HS-27A (cell line): ENCODE measurements at places on chromosomes 5 and 9.

GRCh38 chr9:132016456-132016855 lies 63.2 kb downstream of the MED27 start:
- DNase-seq, result no peak

GRCh38 chr5:43195670-43196265 lies 3.7 kb downstream of the NIM1K start:
- DNase-seq, result no peak

- DNase-seq, result no peak
These were observed 2.0 kb downstream of the RHOBTB3 start for GRCh38 chr5:95733107-95733665.

DNA sequence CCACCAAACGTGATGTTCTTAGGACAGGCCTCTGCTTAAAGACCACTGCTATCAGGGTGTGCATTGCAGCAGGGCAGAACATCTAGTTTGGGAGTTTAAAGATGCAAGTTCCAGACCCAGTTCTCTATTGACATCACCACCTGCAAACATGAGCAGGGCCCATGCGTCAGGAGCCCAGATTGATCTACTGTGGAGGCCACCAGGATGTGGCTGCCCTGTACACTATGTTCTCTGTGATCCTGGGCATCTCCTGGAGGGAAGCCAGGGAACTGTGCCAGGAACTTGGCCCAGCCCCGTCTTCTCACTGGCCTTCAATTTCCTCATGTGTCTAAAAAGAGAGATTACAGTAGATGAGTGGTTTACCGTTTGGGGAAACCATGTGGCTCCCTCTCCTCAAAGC lies 87.1 kb downstream of the PDE6A start:
- no peak for DNase-seq

DNA sequence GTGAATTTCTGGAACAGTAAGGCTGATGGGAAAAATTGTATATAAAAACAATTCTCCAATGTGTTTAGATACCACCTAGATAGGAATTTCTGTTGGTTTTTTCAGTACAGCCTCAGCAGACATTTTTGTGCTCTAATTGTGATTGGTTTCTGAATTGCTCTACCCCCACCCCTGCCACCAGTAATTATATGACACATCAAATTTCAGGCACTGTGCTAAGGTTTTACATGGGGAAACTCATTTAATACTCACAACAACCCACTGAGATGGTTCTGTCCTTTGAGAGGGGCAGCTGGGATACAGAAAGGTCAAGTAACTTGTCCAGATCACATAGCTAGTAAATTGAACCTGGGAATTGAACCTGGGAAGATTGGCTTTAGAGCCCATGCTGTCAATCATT lies 288.0 kb downstream of the ARHGEF28 start:
- no peak for DNase-seq

GRCh38 chr5:1515311-1515920 lies 8.3 kb downstream of the LPCAT1 start:
- DNase-seq, result no peak

GRCh38 chr5:78677777-78678668 lies 29.5 kb upstream of the LHFPL2 start:
- DNase-seq, result no peak

DNA sequence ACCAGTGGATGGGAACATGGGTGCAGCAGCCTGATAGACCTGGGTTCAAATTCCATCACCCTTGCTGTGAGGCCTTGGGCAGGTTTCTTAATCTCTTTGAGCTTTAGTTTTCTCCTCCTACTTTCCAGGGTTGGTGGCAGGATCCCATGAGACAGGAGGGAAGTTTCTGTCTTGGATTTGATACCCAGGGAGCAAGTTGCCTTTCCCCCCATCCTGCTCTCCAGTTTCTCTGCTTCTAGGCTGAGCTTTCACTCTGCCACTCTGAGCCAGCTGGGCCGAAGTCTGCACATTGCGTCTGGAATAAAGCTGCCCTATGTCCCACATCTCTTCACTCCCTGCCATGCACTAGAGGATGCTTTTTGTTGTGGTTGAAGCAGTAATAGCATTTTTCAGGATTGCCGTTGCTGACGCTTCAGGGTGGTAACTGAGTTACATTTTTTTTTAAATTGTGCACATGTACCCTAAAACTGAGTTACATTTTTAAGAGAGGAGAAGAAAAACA lies 40.5 kb upstream of the ANGPTL2 start:
- DNase-seq, result no peak

DNA sequence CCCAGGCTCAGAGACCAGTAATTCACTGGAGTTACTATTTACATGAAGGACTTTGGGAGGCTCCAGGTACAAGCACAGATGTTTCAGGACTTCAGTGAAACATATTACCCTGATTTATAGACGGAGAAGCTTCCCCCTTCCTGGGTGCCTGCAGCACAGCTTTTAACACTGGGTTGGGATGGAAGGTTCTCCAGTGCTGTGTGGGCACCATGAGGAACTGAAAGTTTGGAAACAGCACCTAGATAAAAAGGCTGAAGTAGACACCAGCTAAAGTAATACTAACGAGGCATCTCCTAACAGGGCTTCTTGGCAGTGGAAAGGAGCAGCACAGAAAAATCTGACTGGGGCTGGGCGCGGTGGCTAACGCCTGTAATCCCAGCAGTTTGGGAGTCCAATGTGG lies 70.7 kb downstream of the GCNT1 start:
- DNase-seq, result no peak

DNA sequence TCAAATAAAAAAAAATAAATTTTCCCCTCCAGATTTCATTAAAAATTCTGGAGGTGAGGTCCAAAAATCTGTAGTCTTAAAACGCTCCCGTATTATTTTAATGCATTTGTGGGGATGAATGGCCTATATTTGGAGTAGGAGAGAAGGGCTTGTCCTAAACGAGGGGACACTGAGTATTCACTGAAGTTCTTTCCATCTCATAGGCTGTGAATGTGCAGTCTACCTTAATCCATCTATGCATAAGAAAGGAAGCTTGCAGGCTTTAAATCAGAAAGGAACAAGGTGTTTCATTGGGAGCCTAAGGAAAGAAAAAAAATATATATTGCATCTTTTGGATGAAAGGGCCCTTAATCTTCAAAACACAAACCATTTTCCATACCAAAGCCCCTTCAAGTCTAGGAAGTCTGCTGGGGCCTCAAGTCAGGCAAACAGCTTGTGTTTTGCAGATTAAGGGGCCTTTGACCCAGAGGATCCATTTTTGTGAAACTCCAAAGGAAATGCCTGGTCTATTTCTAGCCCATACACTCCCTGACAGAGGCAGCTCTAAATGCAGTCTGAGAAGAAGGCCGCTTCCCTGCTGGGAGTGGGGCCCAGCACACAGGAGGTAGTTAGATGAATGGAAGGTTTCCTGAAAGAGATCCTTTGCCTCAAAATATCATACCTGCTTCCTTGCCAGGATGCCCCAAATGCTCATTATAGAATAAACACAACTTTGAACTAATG lies 35.6 kb downstream of the BRINP1 start:
- DNase-seq, result no peak

GRCh38 chr9:105296877-105297287 lies 52.4 kb downstream of the SLC44A1 start:
- peak; percentile 35 for DNase-seq

DNA sequence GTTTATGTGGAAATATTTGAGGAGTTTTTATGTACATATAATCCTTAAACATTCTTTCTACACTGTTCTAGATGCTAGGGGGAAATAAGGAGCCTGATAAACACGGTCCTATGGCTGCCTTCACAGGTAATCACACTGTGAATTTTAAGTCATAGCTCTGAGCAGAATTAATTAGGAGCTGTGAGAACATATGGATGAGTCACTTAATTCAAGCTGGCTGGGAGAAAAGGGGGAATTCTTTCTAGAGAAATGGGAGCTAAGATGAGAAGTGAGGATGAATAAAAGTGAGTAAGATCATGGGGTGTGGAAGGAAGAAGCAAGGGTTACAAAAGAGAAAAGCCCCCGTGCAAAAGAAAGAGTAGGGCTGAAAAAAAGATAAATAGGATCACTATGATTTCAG lies 290.8 kb downstream of the DNAH5 start:
- DNase-seq, result no peak

DNA sequence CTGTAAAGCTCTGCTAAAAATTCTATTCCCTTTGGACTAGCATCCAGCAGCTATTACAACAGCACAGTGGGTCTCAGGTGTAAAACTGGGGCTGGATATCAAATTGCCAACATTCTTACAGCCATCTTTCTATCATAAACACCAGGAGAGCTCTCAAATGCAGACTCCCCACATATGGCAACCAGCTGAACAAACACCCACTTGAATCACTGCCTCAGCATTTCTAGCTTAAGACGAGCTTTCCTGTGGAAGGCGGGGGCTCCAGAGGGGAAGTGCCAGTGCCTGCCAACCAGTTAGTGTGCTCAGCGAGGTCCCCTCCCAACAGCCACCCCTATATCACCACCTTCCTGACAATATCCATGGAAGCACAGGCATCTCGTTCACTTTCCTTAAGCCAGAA lies 62.2 kb downstream of the IPPK start:
- DNase-seq, result peak; percentile 55
